ENCODE measurements at places on chromosomes 3 and 15.

DNA sequence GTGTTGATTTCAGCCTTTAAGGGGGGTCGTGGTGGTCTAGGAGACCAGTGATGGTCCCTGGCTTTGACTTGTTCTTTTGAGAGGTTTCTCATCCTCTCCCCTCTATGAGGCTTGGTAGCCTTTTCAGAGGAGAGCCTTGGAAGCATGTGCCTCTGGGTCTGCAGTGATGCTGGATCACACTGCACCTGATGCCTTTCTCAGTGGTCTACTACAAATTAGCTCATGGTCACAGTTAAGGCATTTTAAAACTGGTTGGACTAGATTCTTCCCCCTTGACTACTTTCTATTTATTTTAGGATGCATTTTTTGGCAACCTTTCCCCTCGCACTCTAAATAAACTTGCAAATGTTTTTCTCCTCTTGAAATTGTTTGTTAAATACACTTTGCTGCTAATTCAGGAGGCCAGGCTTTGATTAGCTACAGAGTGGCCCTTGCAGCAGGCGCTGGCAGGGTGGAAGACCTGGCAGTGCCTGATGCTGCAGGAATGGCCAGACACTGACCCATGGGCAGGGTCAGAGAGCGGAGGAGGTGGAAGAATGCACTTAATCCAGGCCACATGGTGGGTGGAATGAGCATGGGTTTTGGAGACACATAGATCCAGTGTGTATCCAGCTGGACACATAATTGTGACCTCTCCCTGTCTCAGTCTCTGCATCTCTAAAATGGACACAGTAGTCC lies 318.8 kb upstream of the CTDSPL start:
- DNase-seq, result no peak

DNA sequence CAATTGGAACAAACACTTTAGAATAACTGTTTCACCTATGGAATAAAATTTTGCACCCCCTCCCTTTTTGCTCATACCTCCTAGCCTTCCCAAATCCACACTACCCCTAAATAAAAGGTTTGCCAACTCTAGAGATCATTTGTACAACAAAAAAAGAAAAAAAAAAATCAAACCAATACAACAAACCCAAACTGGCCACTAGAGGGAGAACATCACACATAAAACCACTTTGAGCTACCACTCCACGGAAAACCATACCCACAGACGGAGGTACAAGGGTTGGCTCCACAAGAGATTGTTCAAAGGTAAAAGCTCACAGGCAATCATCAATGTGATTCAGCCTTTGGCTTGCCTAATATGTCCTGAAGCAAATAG lies 47.6 kb downstream of the SETMAR start:
- DNase-seq, result peak; percentile 82

GRCh38 chr3:160981217-160981938 lies 123.8 kb downstream of the B3GALNT1 start:
- DNase-seq, result peak; percentile 98

DNA sequence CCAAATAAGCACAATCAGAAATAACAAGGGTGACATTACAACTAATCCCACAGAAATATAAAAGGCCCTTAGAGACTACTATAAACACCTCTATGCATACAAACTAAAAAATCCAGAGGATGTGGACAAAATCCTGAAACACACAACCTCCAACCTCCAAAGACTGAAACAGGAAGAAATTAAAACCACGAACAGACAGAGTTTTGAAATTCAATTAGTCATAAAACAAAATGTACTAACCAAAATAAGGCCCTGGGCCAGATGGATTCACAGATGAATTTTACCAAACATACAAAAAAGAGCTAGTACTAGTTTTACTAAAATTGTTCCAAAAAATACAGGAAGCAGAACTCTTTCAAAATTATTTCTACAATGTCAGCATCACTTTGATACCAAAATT lies 1043.6 kb downstream of the DIPK2A start:
- peak; percentile 74 for DNase-seq

GRCh38 chr3:11154036-11154952 lies at the start of gene HRH1:
TSS of gene HRH1 (plus strand) at chr3:11154493. CDS start at chr3:11259038, 104,545 bp downstream.
- no peak for DNase-seq

Data from Kasumi-1 (cell line).